ENCODE measurements at places on chromosomes 6 and 20. TPM values are rescaled to one million over a fixed set of nuclear protein-coding genes. Genes with fewer than 3 reads are reported as not detected.

Gene SPEF1
- total RNA-seq: not detected

Gene NSFL1C
- total RNA-seq: 58.5 TPM

Gene TFB1M
- 2.9 TPM for total RNA-seq

Gene ULBP3
- total RNA-seq: 24.2 TPM

Gene PI16
- 33.5 TPM for total RNA-seq

Gene GPRC6A
- not detected for total RNA-seq

Gene MCUR1
- total RNA-seq: 2.8 TPM

Gene FNDC1
- total RNA-seq: 0.11 TPM

Gene C6orf141
- not detected for total RNA-seq

Gene MAPK13
- 7.7 TPM for total RNA-seq

Gene NOX3
- not detected for total RNA-seq

Gene ABHD16B
- not detected for total RNA-seq

Gene TBC1D20
- total RNA-seq: 32.5 TPM

Gene NXT1
- total RNA-seq: 50.0 TPM

Gene PLN
- 129 TPM for total RNA-seq

Gene MCM9
- total RNA-seq: 5.5 TPM

Gene ZSCAN16
- not detected for total RNA-seq

Gene ACOT8
- 34.4 TPM for total RNA-seq

Gene BMP2
- 31.1 TPM for total RNA-seq

Gene TRIM15
- total RNA-seq: not detected

Gene RNF182
- total RNA-seq: 3.0 TPM

Gene TFEB
- 18.6 TPM for total RNA-seq

Gene RAET1G
- total RNA-seq: not detected

Gene SEL1L2
- total RNA-seq: not detected

Gene THBS2
- 709 TPM for total RNA-seq

Gene OR5V1
- total RNA-seq: not detected

Gene TP53TG5
- total RNA-seq: not detected

Gene PPP1R14C
- not detected for total RNA-seq

Gene GSTA2
- total RNA-seq: not detected

Gene TSHZ2
- 51.9 TPM for total RNA-seq

Gene OR2H1
- not detected for total RNA-seq

Gene EEF1A2
- total RNA-seq: 1.1 TPM

Gene PNPLA1
- total RNA-seq: not detected

Gene KCTD20
- total RNA-seq: 71.5 TPM

Gene ADTRP
- not detected for total RNA-seq

Gene RFX6
- not detected for total RNA-seq
